ENCODE measurements at places on chromosomes 1 and 21. TPM values are rescaled to one million over a fixed set of nuclear protein-coding genes. Genes with fewer than 3 reads are reported as not detected.

Gene HMCN1
- 0.93 TPM for total RNA-seq

Gene KCNJ15
- not detected for total RNA-seq

Gene OVAAL
- total RNA-seq, result not detected

Gene DISC1
- 9.1 TPM for total RNA-seq

Gene KCND3
- total RNA-seq, result 3.7 TPM

DNA sequence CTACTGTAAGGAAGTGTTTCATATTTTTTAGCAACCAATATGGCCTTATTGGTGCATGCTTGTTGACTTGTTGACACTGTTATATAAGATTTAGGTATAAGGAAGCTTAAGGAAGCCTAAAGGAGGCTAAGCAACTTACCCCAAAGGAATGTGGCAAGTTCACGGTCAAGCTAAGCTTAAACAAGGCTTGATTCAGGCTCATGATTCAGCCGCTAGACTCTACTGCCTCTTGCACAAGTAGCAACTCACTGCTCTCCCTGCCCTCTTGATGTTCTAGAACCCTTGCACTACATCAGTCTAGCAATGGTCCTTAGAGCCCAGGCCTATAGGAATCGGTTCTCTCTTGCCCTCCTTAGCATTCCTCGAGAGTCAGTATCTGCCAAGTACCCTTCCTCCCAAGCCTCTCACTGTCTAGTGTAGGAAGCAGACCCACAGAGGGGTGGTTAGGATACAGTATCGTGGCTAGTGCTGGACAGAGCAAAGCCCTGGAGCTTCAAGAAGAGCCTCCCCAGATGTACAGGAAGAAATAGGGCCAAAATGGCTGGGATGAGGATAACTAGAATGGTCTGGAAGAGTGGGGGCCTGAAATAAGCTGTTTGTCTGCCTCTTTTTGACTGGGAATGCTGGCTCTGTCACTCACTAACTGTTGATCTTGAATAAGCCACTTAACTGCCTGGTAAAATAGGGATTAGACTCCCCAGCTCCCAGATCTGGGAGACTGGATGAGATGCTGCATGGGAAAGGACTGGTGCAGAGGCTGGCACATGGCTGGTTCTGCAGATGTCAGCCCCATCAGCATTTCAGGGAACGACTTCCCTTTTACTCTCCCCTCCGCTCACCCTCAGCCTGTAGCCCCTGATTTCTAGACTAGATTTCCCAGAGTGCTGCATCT, 122.2 kb downstream of the NAV1 start:
- DNase-seq, result no peak

- DNase-seq, result no peak
Measured at GRCh38 chr1:213550804-213551203, 437.0 kb upstream of the PROX1 start.

DNA sequence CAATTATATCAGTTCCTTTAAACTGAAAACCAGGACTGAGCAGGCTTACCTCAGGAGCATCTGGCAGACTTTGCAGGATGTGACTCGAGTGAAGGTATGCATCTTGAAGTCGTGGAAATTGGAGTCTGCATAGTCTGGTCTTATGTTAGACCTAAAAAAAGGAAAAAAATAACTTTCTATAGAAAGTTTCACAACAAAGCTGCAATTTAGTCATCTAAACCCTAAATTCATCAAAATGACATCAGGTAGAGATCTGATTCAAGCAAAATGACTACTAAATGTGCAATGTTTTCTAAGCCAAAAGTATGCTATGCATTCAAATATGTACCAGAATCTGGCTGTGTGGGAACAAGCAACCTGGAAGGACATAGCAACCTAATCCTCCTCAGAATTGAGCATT, 260.1 kb downstream of the VAV3 start:
- DNase-seq, result no peak

DNA sequence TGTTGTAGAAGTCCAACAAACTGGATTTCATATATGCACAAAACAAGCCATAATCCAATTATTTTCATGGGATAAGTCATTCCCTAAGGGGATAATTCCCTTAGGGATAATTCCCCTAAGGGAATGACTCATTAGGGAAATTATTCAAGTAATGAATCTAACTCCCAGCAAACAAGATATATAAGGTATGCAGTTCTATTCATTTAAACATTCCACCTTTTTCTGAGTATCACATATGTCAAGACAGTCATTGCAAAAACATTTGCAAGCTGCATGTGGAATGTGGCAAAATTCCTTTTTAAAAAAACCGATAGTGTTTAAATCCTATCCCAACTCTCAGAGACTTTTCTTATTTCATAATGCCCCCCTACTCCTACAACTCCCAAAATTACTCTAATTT, 131.2 kb downstream of the AKT3 start:
- no peak for DNase-seq

DNA sequence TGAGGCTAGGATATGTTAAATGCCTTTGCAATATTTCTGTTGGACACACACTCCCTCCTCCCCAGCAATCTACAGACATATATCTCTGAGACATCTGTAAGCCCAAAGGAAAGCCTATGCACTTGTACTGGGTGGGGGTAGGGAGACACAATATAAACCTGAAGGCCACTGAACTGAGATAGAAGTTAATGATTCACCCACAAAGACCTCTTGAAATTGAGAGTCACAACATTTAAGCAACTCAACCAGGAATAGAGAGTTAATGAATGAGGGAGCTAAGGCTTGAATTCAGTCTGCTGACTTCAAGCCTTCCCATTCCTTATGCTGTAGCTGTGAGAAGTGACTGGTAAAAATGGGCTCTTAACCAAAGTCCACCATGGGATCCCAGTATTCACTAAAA, 5.0 kb downstream of the OR10J1 start:
- DNase-seq, result no peak

- no peak for DNase-seq
Measured at GRCh38 chr1:193569096-193569982, 382.9 kb upstream of the B3GALT2 start.

GRCh38 chr1:67853704-67854103, 20.4 kb upstream of the GNG12 start:
- DNase-seq, result peak; percentile 87

DNA sequence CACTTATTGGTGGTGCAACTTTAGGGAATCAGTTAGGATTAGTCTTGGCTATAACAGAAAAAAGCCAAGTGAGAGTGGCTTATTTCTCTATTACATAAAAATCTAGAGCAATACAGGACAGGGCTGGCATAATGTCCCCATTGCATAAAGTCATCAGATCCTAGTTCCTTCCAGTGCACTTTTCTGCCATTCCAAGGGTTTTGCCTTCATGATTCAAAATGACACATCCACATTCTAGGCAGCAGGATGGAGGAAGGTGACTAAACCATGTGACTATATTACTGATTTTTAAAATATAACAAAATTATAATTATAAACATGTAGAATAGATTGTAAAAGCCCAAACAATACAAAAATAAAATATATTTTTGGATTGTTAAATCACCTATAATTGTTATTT, 18.8 kb downstream of the JUN start:
- DNase-seq, result no peak
